ENCODE measurements at places on chromosomes 7 and 10.

- no peak for DNase-seq
These were observed 36.3 kb downstream of the C7orf33 start for GRCh38 chr7:148626828-148627227.

- DNase-seq = peak; percentile 53
These were observed 21.8 kb upstream of the LRRC4 start for GRCh38 chr7:128053023-128053422.

DNA sequence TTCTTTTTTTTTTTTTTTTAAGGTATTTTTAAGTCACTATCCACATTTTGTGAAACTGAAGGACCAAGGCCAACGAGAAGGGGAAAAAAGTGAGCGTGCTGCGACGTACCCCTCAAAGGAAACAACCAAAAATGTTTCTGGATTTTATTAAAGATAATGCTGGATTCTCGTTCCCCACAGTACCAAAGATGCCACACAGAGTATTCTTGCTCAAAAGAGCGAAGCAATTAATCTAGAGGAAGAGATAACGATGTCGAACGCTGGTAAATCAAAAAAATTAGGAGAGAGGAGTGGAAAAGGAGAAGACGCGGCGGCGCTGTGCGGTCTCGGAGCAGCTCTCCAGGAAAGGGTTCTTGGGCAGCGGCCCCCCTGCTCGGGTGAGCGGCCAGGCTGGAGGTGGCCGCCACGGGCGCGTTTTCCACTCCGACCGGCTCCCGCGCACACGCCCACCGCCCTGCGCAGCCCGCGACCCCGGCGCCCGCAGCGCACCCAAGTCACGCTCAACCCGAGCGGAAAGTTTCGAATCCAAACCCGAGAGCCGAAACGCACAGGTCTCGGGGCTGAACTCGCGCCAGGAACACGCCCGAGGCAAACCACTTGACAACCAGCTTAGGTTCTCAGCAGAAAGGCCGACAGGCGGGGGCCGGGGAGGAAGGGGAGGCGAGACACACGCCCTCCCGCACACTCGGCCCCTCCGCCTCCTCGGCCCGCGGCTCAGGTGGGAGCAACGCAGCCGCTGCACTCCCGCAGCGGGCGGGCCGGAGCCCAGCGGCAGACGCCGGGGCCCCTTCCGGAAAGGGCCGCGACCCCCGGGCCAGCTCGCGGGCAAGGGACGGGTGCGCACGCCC lies 989 bp downstream of the SRPK2 start:
- peak; percentile 86 for DNase-seq

- peak; percentile 71 for DNase-seq
These were observed 1.5 kb downstream of the DUSP5 start for GRCh38 chr10:110498982-110499795.

DNA sequence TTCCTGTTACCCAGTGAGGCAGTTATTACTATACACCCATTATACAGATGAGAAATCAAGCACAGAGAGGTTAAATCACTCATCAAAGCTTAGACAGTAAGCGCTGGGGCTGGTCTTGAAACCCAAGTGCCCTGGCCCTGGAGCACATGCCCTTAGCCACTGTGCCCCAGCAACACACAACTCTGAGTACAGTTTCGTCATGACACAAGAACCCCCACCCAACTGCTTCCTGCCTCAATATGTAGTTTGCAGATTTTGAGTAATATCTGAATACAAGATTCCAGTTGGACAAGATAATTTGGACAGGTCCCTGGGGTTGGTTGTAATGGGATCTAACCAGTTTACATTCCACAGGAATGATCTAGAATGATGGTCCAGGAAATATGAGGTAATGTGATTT lies 62.8 kb downstream of the SH3PXD2A start:
- no peak for DNase-seq

DNA sequence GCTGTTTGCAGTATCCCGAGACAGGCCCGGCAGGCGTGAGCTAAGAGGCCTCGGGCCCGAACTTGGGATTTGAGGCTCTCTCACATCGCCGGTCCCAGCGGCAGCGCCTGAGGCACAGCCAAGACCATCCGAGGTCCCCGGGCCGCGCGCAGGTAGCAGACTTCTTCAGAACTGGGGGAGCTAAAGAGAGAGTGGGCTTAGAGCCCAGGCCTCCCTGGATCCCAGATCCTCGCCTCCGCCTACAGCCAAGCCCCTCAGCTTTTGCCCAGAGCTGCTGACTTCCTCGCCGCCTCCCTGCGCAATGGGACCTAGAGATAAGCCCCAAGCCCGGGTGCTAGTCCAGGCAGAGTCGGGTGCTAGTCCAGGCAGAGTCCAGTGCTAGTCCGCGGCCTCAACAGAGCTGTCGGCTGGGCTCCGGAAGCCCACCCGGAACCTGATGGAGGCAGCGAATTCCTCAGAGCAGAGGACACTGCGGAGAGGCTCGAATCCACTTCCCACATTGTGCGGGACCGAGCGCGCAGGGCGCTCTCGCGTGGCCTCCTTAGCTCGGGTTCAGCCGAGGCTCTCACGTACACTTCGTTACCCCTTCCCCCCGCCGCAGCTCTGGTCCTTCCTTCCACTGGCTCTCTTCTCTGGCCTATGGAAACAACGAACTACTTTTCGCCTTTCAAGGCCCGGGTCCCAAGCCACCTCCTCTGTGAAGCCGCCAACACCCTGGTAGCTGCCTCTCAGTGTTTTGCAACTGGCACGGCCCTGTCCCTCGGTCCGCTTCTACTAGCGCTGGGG lies 5.8 kb downstream of the LBX1 start:
- DNase-seq = no peak

GRCh38 chr7:94375691-94376090 lies 19.0 kb upstream of the COL1A2 start:
- peak; percentile 77 for DNase-seq

DNA sequence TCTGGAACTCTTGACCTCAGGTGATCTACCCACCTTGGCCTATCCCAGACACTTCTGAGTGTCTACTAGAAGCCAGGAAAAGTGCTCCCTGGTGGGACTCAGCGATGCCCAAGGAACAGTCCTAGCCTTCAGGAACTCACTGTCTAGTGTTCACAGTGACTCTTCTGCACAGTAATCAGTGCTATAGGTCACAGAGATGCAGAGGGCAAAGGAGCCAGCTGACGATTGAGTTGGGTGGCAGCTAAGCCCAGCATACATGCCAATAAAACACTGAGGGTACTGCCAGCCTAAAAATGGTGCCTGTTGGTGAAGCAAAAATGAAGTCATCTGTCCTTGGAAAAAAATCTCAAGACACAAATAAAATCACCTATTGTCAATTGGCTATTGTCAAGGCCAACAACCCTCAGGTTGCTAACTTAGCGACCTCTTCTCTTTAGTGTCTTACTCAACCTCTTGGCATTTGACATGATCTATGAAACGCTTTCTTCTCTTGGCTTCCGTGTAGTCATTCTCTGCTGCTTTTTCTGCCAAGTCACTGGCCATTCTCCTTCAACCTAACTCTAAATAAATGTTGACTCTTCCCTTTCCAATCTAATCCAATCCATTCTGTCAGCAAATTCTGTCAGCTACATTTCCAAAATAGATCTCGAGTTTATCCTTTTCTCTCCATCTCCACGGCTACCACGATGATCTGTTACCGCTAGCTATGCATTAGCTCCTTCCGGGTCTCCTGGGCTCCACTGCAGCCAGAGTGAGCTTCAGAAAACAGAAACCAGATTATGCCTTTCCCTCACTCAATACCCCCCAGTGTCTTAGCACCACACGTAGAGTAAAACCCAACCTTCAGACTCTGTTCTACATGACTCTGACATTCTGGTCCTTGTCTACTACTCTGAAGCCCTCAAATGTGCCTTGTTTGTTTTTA lies 99.2 kb downstream of the ATXN7L1 start:
- no peak for DNase-seq

DNA sequence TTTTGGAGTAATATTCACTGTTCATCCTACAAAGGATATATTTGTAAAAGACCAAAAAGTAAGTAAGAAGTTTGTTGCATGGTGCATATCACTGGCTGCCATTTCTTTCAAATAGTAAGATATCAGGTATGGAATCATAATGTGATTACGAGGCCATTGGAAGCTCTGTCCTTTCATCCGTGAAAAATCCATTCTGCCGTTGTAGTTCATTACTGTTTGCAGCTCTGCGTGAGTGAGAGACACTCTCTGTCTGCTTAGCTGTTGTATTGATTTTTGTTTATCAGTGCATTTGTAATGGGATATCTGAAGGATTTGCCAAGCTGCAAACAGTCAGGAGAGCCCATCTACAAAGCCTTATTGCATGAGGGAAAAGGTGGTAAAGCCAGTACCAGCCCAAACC lies 44.1 kb upstream of the SLC39A12 start:
- DNase-seq = no peak

GRCh38 chr10:28569506-28570159 lies 36.7 kb downstream of the WAC start:
- no peak for DNase-seq

GRCh38 chr7:1068013-1068412 lies 19.9 kb upstream of the GPER1 start:
- no peak for DNase-seq

- no peak for DNase-seq
These were observed 45.8 kb downstream of the OAT start for GRCh38 chr10:124372899-124373298.
